ENCODE measurements at places on chromosomes 12 and 14. TPM values are rescaled to one million over a fixed set of nuclear protein-coding genes. Genes with fewer than 3 reads are reported as not detected.

Gene CDKN3
- total RNA-seq: 15.7 TPM

Gene P2RX2
- not detected for total RNA-seq

Gene DIABLO
- 45.4 TPM for total RNA-seq

Gene MANSC4
- not detected for total RNA-seq

Gene JAG2
- total RNA-seq: 33.9 TPM

Gene ZC2HC1C
- total RNA-seq: under 0.01 TPM

Gene SLC6A13
- 2.6 TPM for total RNA-seq

Gene MYH6
- 2.1 TPM for total RNA-seq

Gene CD4
- total RNA-seq: 6.8 TPM

Gene PHC1
- 15.1 TPM for total RNA-seq

Gene SSTR1
- under 0.01 TPM for total RNA-seq

Gene GNB3
- 3.7 TPM for total RNA-seq

Gene TMEM229B
- 0.52 TPM for total RNA-seq

Gene APOF
- not detected for total RNA-seq

Gene TEX52
- not detected for total RNA-seq

Gene IQSEC3
- 1.0 TPM for total RNA-seq

Gene CLEC4A
- total RNA-seq: not detected

Gene FIGNL2
- total RNA-seq: 1.0 TPM

Gene KCTD10
- total RNA-seq: 24.0 TPM

Gene AP4S1
- total RNA-seq: 14.6 TPM

Gene MYF5
- 28.2 TPM for total RNA-seq

Gene ACOT6
- total RNA-seq: not detected

Gene RNASE7
- total RNA-seq: not detected

Gene SMCO3
- total RNA-seq: 0.52 TPM

Gene CMKLR1
- 5.7 TPM for total RNA-seq

Gene DPF3
- 1.6 TPM for total RNA-seq

Gene ATF1
- total RNA-seq: 20.9 TPM

Gene CD69
- total RNA-seq: 8.4 TPM

Gene GALNT8
- 5.2 TPM for total RNA-seq

Gene KRT83
- not detected for total RNA-seq

Gene FAM181A
- total RNA-seq: not detected

Gene CMA1
- 0.52 TPM for total RNA-seq

Gene KCNC2
- 0.52 TPM for total RNA-seq

Gene KIF26A
- total RNA-seq: 6.3 TPM

Gene PEX5
- total RNA-seq: 39.7 TPM

Gene SLC25A47
- 0.52 TPM for total RNA-seq

Gene RAD51B
- total RNA-seq: 38.6 TPM

Gene KRT5
- 1.6 TPM for total RNA-seq

Gene PTPN6
- 7.8 TPM for total RNA-seq

Gene FGF6
- 16.2 TPM for total RNA-seq

Gene SERPINA12
- total RNA-seq: not detected

Gene ART4
- total RNA-seq: not detected

Gene OTX2
- total RNA-seq: not detected
